ENCODE measurements at places on chromosomes 6 and 20. TPM values are rescaled to one million over a fixed set of nuclear protein-coding genes. Genes with fewer than 3 reads are reported as not detected.
A peak's percentile ranks its signal among the peaks of the same experiment; 100 is the strongest.

The THBD gene
- 3.1 TPM for total RNA-seq

The DNMT3B gene
- total RNA-seq = 7.3 TPM

The PAX1 gene
- total RNA-seq = not detected

The PPP1R3D gene
- total RNA-seq = 5.6 TPM

DNA sequence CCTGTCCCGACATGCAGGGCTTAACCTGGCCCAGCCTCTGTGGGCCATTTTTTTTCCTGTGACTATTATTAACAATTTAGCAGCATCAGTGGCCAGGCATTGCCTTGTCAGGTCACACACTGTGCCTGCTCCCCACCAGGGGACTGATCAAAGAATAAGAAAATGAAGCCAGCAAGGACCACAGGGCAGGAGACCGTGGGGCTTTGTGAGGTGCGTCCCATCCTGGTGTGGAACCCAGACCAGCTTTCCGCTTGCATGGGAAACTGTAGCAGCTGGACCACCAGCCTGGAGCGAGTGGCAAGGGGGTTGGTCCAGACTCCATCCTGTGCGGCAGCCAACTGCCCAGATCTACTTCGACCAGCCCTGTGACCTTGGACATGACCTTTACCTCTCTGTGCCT lies 218.3 kb downstream of the ANKRD60 start:
- no peak for DNase-seq

DNA sequence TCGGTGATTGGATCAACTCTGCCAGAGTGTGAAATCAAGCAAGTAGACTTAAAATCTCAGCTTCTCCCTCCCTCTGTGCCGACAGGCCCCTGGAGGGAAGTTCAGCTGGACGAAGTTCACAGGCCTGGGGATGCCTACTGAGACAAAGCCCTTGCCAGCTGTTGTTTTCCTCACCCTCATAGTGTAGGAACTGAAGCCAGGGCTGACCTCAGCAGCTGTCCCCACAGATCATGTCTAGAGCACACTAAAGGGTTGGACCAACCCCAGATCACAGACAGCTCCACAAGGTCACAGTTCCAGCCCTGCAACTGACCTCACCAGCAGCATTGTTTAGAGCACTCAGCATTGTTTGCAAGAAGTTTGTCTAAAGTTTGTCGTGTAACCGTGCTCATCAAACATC lies 261.9 kb upstream of the ECI2 start:
- no peak for DNase-seq

DNA sequence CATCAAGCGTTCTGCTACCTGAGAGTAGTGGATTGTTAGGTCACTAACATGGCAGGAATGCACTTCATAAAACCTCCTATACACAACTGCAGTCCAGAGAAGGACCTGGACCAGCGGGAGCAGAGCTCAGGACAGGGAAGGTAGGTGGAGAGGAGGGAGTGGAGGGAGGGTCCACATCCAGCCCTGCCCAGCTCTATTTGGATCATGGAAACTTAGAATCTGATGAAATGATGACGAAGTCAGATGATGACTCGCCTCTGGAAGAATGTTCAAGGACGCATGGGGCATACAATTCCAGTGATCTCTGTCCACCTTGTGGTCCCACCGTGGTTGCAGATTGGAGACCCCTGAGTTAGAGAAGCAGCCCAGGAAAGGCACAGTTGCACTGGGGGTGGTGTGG lies 68.8 kb downstream of the CLIC5 start:
- DNase-seq = no peak

DNA sequence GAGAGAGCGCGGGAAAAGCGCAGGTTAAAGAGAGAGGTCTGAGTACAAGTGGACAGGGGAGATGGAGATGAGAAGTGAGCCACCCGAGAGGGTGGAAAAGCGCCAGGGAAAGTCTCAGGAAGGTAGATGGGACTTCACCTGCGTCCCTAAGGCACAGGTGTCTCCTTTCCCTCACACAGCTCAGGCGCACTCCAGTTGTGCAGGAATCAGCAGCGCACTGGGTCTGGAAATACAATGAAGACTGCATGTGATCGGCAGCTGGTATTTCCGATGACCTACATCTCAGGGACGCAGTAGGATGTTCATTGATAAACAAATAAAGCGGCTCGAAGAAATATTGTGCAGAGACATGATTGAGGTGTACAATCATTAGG lies 432 bp upstream of the KHDRBS2 start:
- DNase-seq = no peak

DNA sequence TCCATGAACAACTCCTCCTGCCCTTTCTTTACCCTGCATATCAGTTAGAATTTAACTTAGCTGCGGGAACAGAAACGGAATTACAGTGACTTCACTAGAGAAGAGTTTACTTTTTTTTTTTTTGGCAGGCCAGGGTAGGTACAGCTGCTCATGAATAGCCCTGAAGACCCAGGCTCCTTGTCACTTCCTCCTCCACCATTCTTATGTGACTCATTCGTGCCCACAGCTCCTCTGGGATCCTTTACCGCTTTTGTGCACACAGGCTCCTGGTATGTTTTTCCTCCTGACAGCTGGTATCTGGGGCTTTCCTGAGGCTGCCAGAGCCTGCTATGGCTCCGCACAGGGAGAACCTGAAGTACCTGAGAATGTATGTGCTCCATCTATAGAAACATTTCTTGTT lies 3.9 kb upstream of the KCNS1 start:
- peak; percentile 92 for DNase-seq

GRCh38 chr6:41122918-41123317 lies 31.2 kb downstream of the TREML1 start:
- no peak for DNase-seq

- peak; percentile 75 for DNase-seq
Observed at GRCh38 chr6:16316741-16317251, 78.4 kb downstream of the GMPR start.

GRCh38 chr6:16130932-16131387 lies 2.1 kb downstream of the MYLIP start:
- DNase-seq = peak; percentile 72

DNA sequence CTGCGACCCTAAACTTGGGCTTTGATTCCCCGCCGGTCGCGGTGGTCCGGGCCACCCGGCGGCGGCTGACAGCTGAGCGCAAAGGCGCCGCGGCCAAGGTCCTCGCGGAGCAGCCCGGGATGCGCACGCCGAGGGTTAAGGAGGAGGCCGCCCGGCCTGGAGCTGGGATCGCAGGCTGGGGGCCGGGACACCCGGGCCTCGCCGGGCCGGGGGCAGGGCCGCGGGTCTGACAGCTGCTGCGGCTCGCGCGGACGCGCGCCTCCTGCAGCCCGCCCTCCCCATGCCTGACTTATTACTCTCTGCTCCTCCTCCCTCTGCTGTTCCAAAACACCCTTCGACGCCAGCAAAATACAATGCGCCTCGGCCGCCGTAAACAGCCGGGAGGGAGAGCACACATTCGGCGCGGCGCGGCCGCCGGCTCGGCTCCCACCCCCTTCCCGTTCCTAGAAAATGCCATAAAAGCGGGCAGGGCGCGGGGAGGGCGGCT lies 746 bp downstream of the BACH2 start:
- DNase-seq = peak; percentile 52

- DNase-seq = no peak
Observed at GRCh38 chr6:43877463-43878126, 107.6 kb downstream of the VEGFA start.

GRCh38 chr6:75326557-75327258 lies 42.1 kb upstream of the TMEM30A start:
- DNase-seq = peak; percentile 49
